ENCODE measurements at places on chromosomes 4 and X.

GRCh38 chr4:155208258-155209054 is at the start of gene NPY2R:
NPY2R (plus strand) TSS chr4:155208636; CDS start chr4:155213940, 5,304 bp downstream.
- no peak for DNase-seq

GRCh38 chr4:85391589-85392410 is 83.2 kb upstream of the ARHGAP24 start:
- no peak for DNase-seq

DNA sequence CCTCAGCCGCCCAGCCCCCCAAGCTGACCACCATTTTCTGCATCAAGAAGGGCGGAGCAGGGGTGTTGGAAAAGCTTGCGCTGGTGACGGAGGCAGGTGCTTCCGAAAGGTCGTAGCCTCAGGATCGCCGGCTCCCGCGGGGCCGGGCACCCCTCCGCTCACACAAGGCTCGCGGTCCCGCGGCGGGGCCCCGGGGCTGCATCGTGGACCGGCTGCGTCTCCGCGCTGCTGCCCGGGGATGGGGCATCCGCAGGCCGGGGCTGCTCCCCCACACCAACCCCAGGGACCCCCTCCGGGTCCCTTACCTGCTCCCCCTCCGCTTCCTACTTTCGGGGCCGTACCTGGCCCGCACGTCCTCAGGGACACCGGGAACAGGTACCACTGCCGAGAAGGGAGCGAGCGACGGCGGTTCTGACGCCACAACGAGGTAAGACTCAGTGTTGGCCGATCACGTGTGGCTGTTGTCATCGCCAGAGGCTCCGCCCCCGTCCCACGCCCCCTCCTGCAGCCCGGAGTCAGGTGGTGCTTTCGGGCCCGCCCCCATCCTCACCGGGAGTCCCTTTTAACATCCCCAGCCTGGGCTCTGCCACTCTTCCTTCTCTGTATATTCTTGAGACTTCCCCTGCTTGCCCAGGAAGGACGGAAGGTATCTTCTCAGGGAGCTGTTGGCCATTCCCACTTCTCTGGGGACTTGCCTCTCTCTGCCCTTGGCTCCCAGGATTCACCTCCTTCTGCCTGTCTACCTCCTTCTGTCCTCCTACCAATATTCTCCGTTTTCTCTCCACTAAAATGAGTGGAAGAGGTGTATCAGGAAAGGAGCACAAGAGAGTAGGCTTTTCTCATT is at the start of gene BEX2:
BEX2 (minus strand) TSS at position 436 of the 844 bp plus-strand sequence. CDS start 1,014 bp downstream, outside the sequence.
- DNase-seq: peak; percentile 67

GRCh38 chrX:151346931-151347543 is 50.0 kb upstream of the VMA21 start:
- DNase-seq: no peak

DNA sequence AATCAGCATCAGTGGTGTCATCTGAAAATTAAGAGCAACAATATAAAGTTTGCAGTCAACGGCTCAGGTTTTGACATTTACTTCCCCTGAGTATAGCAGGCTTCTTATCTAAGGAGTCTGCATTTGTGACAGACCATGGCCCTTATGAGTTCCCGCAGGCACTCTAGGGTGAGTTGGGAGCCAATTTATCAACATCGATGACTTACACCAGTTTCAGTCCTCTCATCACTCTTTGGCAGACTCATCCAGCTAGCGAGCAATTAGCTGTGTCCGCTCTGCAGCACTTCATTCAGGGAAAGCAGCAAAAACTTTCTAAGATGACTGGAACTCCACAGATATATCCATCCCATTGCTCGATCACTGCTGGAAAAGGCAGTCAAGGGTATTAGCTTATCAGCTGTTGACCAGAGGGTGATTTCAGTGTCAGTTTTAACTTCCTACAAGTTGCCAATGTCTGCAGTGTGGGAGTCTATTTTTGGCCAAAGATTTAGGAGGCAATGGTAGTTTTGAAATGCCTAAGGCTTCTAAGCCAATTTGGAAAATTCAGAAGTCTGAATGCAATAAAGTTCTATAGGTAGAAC is 625.1 kb upstream of the TENM3 start:
- DNase-seq: no peak

- DNase-seq: no peak
These were observed 150.9 kb downstream of the SHROOM3 start for GRCh38 chr4:76585897-76586360.

- no peak for DNase-seq
These were observed 86.0 kb downstream of the PCYT1B start for GRCh38 chrX:24561121-24561520.

DNA sequence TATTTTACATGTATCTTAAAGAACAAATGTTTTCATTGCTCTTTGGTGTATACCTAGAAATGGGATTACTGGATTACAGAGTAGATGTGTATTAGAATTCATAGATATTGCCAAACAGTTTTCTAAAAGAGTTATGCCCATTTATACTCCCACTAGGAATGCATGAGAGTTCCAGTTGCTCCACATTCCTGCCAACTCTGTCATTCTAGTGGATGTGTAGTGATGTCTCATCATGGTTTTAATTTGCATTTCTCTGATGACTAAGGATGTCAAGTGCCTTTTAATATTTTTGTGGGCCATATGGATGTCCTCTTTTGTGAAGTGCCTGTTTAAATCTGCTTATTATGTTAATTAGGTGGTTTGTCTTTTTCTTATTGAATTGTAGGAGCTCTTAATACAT is 65.6 kb upstream of the BMP2K start:
- no peak for DNase-seq

DNA sequence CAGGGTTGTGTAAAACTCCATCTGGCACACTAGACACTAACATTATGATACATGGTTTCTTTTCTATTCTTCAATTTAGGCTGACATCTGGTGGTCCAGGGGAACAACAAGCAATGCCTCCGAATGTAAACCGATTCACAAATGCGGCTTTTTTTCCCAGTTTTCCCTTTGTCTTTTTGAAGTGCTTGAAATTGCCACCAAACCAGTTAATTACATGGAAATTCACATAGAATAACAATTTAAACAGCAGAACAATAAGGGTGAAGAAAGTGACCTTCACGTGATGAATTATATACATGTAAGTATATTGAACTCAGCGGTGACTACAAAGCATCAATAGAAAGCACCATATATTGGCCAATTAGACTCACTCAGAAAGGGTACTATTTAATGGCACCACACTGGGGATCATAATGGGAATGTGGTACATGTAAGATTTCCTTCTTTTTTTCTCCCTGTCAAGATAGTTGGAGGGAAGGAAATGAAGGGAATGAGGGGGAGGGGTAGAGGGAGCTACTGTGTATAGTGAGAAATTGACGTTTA is 103.9 kb downstream of the MMRN1 start:
- no peak for DNase-seq

- DNase-seq: no peak
These were observed 3.7 kb upstream of the GABRA2 start for GRCh38 chr4:46393606-46394005.

GRCh38 chrX:45515262-45516215 is 314.9 kb upstream of the DIPK2B start:
- DNase-seq: no peak
